Right lung (tissue), 10 donors: ENCODE measurements at places on chromosomes 4 and X.

DNA sequence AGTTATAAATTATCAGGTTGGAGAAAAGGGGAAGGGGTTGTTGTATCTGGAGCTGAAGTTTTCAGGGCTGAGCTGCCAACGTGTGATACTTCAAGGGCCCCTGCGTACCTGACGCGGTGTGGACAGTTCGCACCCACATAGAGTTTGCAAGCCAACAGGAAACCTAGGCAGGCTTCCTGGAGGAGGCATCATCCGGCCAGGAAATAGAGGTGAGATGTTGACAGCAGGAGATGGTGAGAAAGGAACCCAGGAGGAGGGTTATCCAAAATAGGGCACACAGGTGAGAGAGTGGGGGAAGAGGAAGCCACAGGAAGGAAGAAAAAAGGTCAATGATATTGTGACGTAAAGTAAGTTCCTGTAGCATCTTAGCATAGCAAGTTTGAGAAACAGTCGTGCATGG lies 127.2 kb downstream of the DHRSX start:
- DNase-seq = no peak

- DNase-seq = no peak
These were observed 157.6 kb downstream of the DCLK2 start for GRCh38 chr4:150235808-150236271.

DNA sequence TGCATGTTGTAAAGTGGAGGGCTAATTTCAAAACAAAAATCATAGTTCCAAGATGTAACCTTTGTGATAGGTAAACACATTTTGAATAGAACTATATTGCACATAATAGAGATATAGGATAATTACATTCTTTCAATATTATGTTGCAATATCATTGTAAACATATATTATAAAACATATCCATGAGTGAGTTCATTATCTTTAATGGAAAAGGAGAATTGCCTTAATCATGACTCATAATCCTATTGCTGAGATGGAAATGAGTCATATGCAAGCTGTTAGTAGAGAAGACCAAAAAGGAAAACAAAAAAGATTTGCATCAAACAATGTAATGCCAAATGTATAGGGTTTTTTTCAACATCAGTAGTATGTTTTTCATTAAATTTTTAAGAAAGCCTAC lies 73.7 kb upstream of the WDR44 start:
- no peak for DNase-seq

DNA sequence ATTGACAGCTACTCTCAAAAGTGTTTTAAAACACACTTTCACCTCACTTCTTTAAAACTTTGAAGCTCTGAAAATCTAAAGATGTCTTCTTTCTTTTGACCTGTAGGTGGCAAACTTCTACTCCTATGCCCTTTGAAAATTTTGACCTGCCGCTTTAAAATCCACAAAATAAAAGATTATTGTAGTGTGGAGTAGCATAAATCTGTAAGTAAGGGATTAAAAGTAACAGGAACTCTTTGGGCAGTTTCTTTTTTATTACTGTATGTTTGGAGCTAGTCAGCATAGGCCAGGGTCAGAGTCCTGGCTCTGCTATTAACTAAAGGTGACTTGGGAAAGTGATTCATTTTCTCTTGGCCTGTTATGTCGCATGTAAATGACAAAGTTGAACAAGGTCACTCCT lies 25.5 kb downstream of the BBS12 start:
- no peak for DNase-seq

- DNase-seq = no peak
These were observed 55.1 kb downstream of the SPATA18 start for GRCh38 chr4:52106191-52106590.

GRCh38 chr4:6474705-6475457 lies 2.5 kb upstream of the PPP2R2C start:
- no peak for DNase-seq
